ENCODE measurements at places on chromosomes 12 and 14.

DNA sequence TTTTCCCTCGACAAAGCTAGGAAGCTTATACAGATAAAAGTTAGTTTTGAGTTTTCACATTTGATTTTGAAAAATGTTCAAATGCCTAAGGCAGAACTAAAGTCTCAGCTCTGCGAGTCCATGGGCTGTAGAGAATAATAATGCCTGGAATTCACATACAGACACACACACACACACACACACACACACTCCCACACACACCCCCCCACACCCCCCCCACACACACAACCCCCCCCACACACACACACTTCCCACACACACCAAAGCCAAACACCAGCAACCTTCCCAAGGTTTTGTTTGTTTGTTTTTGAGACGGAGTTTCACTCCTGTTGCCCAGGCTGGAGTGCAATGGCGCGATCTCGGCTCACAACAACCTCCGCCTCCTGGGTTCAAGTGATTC is 62.8 kb upstream of the EIF5 start:
- DNase-seq = no peak

GRCh38 chr12:124233846-124234640 is 60.9 kb upstream of the RFLNA start:
- no peak for DNase-seq

DNA sequence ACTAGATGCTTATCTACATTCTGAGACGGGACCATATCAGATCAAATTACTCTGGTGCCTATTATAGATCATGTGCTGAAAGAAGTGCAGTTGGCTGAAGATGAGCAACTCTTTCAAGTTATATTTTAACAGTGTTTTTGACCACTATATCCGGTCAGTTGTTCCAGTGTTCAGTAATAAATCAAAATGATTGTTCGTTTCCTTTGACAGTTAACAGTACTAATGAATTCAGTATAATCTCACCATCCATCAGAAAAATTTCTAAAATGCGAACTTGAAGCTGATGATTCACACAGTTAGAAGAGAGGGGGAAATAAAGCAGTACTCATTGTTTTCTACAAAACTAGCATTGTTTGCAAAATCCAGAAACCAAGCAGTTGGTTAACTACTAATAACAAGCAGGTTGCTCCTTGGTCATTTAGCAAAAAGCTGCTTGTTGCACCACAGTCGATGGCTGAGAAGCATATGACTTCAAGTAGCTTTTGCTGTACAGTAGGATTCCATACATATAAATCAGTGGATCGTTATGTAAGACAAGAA is 2.3 kb downstream of the RPS6KA5 start:
- no peak for DNase-seq

DNA sequence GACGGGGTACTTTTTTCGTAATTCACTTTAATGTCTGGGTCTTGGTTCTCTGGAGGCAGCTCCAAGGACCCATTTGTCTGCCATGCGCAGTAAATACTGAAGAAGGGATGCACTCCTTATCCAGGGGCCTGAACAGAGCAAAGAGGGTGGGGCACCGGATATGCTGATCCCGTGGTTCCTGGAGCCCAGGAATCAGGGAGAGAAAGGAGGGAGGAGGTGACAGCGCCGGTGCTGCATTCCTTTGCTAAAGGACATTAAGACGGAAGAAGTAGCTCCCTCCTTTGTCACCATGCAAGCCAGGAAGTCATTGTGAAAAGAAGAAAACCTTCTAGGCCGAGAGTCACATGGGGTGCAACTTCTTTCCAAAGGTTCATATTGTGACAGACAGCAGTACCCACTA is 1057.7 kb downstream of the VRK1 start:
- no peak for DNase-seq

DNA sequence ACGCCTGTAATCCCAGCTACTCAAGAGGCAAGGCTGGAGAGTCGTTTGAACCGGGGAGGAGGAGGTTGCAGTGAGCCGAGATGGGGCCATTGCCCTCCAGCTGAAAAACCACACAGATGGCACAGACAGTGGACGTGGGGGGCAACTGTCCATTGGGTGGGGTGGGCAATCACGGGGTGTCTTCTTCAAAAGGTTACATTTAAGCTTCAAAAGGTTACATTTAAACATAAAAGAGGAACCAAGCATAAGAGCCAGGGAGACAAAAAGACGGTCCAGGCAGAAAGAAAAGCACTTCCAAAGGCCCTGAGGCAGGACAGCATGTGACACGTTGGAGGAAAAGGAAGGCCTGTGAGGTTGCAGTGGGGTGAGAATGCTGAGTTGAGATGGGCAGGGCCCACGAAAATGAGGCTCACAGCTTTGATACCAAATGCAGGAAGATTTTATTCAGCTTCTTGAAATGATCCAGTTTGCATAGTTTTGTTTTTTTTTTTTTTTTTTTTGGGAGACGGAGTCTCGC is 10.7 kb downstream of the SCARB1 start:
- no peak for DNase-seq

- DNase-seq = no peak
Measured at GRCh38 chr14:100644784-100645183, 57.6 kb upstream of the BEGAIN start.

DNA sequence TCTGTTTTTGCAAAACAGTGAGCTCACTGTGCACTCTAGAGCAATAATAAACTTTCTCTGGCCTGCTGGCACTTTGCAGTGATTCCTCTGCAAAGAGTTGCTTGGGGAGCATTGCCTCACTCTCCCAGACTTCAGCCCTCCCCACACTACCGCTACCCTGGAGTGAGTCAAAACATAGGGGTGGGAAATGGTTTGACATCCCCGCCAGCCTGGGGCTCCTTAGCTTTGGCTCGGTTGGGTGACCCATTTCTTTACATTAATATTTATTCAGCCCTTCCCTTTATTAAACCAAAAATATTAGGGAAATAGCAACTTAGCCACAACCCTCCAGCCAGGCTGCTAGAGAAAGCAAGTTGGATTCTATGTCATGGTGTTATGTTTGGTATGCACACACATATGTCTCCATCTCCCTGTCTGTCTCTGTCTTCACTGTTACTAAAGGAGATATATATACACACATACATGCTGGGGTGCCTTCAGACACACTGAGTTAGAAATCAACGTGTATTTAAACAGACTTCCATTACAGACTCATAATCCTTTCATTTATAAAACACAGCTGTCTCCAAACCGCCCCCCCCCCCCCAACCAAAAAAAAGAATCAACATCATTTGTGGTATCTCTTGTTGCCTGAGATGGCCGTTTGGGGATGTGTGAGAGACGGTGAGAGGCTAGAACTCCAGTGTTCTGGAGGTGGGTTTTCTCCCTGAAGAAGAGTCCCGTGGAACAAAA is 3.4 kb upstream of the IRF2BPL start:
- no peak for DNase-seq

- DNase-seq = peak; percentile 46
Measured at GRCh38 chr14:47917344-47917954, 242.0 kb upstream of the MDGA2 start.

DNA sequence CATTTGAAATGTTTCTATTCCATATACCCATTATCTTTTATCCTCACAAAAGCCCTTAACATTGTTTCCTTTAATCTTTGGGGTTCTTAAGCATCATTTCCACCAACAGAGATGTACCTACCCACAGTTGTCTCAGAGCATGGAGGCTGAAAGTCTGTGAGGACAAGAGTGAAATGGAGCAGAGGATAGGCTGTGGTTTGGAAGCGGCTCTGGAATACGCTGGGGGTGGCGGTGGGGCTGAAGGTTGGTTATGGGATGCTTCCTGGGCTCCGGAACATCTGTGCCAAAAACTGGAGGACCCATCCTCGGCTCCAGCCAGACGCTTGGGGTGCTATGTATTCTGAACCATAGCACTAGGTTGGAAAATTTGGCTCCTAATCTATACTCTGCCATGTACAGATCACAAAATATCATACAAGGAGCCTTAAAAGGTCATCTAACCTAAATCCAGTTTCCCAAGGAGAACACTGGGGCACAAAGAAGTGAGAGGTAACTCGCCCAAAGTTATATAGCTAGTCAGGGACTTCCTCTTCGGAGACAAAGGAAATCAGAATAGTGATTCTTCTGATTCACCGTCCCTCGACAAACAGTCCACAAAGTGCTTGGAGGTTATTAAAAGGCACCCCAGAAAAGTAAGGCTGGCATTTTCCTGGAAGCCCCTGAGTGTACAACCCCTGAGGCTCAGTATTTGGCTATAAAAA is 2.5 kb downstream of the PPP1R3E start:
- DNase-seq = no peak

DNA sequence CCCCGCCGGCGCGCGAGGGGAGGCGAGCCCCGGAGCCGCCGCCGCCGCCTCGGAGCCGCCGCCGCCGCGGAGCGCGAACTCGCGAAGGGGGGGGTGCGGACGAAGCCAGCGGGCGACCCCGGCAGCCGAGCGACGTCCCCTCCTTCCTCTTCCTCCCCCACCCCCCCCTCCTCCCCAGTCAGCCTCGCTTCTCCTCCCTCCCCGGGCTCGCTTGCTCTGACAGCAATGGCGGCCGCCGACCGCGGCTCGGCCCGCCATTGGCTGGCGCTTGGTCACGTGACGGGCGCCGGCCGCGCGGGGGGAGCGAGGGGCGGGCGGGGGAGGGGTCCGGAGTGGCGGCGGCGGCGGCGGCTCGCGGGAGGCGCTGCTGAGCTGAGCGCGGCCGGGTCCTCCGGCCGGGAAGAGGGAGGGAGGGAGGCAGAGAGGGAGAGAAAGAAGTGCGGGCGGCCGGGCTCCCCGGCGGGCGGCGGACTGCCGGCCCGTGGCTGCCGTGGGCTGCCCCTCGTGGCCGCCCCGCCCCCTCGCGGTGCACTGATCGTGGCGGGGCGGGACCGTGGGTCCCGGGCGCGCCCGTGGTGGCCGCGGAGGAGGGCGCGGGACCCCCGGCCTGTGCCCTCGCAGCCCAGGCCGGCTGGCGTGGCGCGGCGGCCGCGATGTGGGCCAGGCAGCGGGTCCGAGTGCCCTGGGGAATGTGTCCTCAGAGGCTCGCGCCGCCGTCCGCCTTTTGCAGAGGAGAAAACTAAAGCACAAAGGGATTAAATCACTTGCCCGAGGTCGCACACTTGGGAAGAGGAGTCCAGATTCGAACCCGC is at the start of gene MED13L:
TSS of gene MED13L (minus strand) at position 227 of the 812 bp plus-strand sequence. CDS start 562 bp downstream, outside the sequence.
- DNase-seq = peak; percentile 95

DNA sequence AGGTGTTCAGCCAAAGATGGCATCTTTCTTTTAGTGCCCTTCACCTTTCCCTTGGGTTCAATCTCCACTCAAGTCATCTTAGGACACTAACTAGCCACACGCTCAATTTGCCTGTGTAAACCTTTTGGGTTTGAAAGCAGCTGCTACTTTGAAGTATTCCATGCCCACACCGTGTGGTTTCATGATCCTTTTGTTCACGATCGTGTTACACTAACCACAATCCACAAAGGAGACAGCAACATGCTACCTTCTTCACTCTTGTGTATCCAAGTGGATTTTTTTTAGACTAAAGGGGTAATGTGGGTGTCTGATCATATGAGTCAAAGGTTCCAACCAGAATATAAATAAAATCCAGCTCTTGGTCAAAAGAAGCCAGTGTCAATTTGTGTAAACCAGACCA is 122.7 kb upstream of the FAR2 start:
- DNase-seq = no peak

DNA sequence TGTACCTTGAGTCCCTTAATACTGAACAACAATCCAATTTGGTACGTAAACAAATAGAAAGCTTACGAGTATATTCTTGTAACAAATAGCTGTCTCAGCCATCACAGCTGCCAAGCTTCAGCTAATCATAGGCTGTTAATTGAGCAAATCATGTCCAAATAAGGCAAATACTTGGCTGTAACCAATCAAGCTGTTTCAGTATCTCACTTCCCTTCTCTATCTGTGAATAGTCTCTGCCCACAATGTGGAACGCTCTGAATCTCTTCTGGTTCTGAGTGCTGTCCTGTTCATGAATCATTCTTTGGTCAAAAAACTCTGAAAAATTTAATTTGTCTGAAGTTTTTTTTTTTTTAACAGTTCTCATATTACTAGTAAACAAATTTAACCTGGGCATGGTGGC is 5.8 kb upstream of the NEMF start:
- DNase-seq = no peak

GRCh38 chr12:100995771-100996170 is 201.2 kb downstream of the ANO4 start:
- DNase-seq = no peak

DNA sequence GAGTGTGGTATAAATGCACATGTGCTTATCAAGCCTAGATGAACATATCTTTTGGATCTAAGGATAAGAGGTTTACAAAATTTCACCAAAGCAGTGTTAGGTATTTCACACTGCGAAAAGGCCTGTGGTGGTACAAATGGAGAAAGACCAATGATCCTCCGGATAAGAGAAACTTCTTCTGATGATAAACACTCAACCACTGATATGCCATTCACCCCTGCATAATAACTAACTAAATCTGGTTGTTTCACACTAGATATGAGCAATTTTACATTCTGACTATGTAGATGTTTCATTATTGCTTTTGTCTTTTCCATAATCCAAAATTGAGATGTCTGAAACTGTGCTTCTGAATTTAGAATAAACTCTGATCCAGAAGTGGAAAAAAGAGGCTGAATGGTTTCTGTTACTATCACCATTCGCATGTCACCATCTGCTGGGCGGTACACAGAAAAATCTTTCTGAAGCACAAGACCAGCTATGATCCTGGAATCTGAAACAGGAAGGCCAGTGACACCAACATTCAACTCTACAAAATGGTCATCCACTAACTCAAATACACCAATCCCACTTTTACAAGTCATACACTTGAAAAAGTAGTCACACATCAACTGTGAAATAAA is 1.3 kb downstream of the BBS10 start:
- DNase-seq = peak; percentile 80

Data from cardiac muscle cell (in vitro differentiated cells and primary cell).